ENCODE measurements at places on chromosomes 6 and 20.

DNA sequence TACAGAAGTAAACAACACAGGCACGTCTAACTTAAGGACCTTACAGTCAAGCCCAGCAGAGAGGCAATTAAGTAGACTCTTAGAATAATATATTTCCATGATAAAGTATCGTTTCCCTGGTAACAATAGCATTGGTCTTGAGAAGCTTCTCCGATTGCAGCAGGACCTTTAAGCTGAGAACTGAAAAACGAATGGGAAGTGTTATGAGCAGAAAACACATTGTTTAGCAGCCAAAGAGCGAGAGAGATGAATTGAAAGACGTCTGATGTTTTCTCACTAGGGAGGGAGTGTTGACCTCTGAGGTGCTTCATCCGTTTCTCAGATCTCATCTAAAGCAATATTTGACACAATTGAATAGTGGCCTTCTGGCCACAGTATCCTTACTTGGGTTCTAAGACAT is 855 bp downstream of the BYSL start:
- DNase-seq, result no peak

- peak; percentile 18 for DNase-seq
These were observed 43.6 kb upstream of the FAM83B start for GRCh38 chr6:54802775-54803634.

DNA sequence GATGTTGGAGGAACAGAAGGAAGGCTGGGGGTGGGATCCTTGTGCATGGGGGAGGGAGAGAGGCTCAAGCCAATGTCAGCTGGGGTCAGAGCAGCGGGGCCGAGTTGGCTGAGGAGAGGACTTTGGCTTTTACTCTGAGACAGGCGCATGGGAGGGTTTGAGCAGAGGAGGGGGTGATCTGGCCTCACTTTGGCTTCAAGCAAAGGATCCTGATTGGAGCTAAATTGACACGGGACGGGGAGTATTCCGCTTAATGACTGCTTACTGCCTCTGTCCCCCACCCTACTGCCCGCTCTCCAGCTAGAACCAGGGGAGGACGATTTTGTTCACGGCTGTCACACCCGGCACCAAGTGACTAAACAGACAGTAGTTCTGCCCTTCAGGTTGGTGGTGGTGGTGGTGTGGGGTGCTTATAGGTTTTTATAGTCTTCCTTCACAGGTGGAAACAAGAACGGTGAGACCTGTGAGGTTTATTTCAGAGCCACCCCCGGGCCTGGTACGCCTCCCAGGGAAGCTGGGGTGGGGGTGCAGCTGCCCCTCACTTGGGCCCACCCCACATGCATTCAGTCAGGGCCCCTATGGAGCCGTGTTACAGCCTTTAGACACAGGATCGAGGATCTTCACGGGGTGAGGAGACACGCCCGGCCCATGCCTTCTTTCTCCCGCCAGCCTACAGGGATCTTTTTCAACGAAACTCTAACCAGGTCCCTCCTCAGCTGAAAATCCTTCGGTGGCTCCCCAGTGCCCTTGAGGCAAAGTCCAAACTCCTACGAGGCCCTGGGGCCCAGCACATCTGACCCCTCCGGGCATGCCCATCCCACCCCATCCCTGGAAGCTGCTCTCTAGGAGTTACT is 1.3 kb upstream of the SNAI1 start:
- no peak for DNase-seq

DNA sequence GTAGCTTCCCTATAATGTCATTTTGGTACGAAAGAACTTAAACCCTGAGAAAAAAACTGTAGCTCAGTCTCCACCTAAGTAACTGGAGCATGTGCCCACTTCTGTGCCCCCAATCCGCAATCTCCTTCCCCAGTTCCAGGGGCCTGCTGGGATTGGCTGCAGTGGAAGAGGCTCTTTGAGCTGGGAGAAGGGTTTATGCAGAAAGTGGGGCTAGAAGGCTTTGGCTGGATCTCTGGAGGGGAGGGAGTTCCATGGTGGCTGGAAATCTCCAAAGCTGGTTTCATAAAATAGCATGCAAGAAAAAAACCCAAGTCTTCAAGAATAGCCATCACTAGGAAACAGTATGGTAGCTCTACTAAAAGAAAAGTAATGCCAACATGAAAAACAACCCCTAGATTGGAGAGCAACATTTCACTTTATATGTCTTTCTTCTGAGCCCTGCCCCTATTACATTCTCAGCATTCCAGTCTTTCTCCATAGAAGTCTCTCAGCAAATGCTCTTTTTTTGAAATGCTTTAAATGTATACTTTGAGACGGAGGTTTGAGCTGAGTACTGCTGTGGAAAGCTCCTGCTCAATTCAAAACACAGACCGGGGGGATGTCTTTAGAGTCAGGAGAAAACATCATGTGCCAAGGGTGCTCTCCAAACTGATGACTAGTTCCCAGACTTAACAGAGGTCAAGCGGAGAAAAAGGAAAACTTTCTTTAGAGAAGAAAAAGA is 36.0 kb upstream of the FOXO3 start:
- no peak for DNase-seq

DNA sequence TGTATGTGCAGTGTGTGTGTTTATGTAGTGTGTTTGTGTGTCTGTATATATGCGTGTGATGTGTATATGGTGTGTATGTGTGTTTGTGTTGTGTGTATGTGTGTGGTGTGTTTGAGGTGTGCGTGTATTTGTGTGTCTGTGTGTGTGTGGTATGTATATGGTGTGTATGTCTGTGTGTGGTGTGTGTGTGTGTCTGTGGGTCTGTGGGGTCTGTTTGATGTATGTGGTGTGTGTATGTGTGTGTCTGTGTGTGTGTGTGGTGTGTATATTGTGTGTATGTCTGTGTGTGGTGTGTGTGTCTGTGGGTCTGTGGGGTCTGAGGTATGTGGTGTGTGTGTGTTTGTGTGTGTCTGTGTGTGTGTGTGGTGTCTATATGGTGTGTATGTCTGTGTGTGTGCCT is 10.8 kb upstream of the MYT1 start:
- no peak for DNase-seq

GRCh38 chr6:20327141-20327540 is 74.5 kb upstream of the E2F3 start:
- DNase-seq, result no peak

GRCh38 chr6:134477991-134478635 is 160.2 kb upstream of the SGK1 start:
- no peak for DNase-seq

DNA sequence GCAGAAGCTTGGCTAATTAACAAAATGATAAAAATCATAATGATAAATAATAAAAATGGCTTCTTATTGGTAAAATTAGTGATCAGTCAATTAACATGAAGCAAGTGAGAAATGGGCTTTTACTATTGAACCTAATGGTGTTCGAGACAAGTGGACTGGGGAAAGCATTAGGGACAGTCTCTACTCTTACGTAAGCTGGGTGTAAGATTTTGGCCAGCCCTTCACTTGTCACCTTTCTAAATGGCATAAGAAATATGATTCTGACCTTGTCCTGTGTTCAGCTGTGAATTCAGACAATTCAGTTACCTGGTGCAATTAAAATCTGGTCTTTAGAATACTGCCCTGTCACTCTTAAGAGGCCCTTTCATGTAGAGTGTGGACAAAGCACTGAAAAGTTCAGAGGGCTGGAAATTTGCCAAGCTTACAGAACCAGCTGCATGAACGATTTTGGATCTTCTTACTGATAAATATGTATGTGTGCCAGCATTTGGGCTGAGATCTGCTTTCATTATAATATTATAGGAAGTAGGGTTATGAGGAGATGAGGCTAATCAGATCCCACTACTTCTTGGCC is 115.9 kb downstream of the QRSL1 start:
- DNase-seq, result no peak

DNA sequence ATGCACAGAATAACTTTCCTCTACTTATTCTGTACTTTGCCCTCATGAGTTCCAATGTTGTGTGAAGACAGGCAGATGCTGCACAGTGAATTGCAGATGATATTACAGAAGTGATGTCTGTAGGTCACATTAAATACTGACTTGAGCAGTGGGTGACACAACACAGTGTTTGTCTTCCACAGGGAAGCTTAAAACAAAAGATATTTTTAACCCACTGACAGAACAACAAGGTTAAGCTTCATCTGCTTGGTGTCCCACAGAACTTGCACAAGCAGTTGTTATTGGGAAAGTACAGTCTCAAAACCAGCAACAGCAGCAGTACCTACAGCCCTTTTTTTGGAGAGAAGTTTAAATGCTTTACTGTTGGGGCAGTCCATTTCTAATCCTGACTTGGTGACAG is 10.5 kb downstream of the SUMO4 start:
- DNase-seq, result no peak

- DNase-seq, result no peak
These were observed 190.3 kb downstream of the UTRN start for GRCh38 chr6:144475411-144475810.

- no peak for DNase-seq
These were observed 16.4 kb downstream of the MICA start for GRCh38 chr6:31419842-31420241.

DNA sequence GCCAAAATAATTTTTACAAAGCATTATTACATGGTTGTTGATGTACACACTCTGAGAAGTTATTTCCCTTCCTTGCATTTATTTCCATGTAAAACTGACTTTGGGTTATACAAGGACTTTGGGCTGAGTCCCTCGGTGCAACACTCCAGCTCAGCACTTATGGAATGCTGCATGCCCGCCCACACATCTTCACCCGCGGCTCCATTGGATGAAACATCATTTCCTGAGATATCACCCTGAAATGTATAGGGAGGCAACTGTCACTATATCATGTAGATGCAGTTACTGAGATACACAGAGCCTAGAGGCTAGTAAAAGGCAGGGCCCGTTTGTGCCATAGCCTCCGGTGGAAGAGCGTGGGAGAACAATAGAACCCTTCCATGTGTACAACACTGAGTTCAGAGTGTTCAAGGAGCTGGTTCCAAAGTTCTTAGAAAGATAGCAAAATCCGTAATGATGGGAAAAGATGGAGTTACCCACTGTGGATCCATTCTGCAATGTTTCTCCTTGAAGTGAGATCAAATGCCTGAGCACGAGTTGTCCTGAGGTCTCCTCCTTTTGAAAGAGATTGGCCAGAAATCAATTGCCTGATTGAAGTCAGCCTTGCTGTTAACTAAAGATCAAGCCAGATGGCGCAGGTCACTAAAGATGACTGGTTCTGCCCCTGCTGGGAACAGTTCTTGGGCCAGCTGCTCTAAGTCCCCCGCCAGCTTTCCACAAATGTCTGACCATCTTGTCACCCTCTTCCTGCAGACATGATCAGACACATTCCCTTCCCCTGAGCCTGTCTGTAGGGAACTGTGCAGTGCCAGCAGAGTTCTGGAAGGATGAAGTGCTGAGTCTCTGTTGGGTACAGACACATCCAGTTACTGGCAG is 100.9 kb upstream of the IYD start:
- DNase-seq, result no peak

All from suppressor macrophage treated with lipopolysaccharide for 1 hour (primary cell).